ENCODE measurements at places on chromosomes 2 and 18.
A peak's percentile ranks its signal among the peaks of the same experiment; 100 is the strongest.

GRCh38 chr2:178367344-178367743 lies 83.6 kb downstream of the PRKRA start:
- DNase-seq: no peak

- DNase-seq: peak; percentile 84
Observed at GRCh38 chr2:233443511-233444183, 89.4 kb downstream of the DGKD start.

- DNase-seq: no peak
Observed at GRCh38 chr2:121336528-121337294, 51.7 kb upstream of the TFCP2L1 start.

- DNase-seq: no peak
Observed at GRCh38 chr2:172865422-172865821, 129.8 kb downstream of the RAPGEF4 start.

GRCh38 chr18:59200787-59201186 lies 19.2 kb upstream of the GRP start:
- DNase-seq: no peak

DNA sequence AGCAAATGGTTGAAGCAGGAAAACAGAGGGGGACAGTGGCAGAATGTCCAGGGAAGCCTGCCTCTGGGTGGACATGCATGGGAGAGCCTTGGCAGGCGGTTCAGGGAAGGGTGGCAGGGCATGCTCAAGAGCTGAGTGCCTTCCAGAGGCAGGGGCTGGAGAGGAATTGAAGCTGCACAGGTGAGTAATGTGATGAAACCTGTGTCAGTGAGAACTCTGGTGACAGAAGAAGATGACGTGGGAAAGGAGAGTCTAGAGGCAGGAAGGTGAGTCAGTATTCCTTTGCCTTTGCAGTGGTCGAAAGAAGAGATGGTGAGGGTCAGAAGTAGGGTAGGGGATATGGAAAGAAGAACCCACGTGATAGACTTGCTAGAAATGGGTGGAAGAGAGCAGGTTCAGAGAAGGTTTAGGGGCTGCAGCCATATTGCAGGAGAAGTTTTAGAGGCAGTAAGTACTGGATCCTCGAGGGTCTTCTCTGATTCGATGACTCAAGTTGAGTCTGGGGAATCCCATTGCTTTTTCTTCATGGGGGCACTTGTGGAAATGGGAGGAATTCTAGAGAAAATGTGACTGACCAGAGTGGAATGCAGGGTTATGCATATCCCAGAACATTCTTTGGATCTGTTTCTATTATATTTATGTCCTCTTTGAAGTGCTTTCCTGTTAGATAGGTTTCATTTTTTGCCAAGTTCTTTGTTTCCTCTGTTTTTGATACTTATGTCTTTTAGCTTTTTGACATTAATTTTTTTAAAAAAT lies 37.4 kb downstream of the TMEM87B start:
- no peak for DNase-seq

DNA sequence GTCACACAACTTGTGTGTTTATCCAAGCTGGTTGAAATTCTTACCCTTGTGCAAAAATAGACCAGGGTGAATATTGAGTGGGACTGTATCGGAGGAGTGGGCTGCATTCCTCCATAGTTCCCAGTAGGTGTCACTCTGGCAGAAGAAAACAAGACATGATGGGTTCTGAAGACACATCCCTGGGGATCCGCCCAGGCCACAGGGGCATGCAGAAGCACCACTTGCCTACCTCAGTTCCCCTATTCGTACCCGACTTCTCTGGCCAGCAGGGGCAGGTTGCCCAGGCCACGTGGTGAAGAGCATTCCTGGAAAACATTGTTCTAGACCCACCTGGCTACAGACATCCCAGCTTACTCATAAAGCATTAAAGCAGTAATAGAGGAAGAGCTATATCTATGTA lies 168.2 kb downstream of the FAM210A start:
- peak; percentile 77 for DNase-seq

GRCh38 chr18:4068552-4069158 lies 386.5 kb downstream of the DLGAP1 start:
- DNase-seq: peak; percentile 47

DNA sequence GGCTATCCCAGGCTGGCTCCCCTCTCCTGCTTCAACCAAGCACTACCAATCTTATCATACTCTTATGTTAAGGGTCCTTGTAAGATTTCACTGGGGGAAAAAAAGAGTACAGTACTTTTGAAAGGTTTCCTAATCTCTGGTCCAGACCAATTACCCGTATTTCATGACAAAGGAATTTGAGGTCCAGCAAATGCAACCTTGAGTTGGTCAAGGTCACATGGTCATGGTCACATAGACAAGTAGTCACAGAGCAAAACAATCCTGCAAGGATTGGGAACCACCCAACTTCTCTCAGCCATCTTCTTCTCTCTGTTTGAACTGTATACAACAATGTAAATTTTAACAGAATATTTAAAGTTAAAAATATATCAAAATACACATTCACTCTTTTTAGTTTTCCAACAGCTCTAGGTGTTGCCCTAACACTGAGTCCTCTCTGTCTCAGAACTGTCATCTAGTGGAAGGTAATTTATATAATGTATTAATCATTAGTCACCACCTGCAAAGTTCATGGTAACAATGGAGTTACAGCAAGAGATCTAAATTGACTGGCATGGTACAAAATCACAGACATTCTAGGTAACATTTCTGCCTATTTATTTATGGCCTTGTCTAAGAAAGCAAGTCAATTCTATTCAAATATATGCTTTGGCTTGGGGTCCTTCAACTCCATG lies 21.5 kb downstream of the DTNB start:
- DNase-seq: peak; percentile 9

GRCh38 chr2:885230-886071 lies 65.2 kb upstream of the SNTG2 start:
- no peak for DNase-seq

DNA sequence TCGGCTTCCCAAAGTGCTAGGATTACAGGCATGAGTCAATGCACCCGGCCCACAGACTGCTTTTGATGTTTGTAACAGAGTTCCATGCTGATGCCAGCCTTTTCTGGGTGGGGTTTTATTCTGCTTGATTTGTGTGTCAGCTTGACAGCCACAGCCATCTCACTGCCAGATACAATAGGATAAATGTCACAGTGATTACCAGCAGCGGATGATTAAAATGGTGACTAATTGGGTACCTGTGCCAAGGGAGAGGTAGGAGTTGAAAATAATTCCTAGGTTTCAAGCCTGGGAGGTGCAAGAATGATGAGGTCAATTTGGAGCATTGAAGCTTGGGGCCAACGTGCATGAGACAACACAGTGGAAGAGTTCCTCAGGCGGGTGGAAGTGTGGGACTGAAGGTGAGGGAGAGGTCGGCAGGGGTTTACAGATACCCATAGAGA lies 39.4 kb downstream of the SH2D6 start:
- no peak for DNase-seq

DNA sequence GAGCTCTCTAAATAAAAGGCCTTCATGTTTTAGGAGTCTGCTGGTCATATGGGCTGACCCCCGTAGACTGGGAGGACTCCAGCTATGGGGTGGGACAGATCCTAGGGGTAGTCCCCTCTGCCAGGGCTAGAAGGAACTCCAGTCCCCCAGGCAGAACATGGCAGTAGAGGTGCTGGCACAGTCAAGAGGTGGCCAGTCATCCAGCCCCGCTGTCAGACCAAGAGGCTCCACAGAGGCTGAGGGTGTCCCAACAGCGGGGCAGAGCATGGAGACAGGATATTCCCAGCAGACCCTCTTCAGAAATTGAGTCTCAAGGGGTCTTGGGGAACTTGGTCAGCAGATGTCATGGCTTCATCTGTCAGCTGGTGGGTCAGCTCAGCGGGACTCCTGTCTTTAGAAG lies 76.6 kb downstream of the LONRF2 start:
- DNase-seq: no peak

GRCh38 chr2:202140522-202141252 lies 67.6 kb downstream of the KIAA2012 start:
- DNase-seq: no peak

- peak; percentile 61 for DNase-seq
Observed at GRCh38 chr2:64634345-64635267, 19.1 kb downstream of the SERTAD2 start.

- DNase-seq: no peak
Observed at GRCh38 chr18:76388261-76388660, 106.8 kb downstream of the ZNF516 start.

DNA sequence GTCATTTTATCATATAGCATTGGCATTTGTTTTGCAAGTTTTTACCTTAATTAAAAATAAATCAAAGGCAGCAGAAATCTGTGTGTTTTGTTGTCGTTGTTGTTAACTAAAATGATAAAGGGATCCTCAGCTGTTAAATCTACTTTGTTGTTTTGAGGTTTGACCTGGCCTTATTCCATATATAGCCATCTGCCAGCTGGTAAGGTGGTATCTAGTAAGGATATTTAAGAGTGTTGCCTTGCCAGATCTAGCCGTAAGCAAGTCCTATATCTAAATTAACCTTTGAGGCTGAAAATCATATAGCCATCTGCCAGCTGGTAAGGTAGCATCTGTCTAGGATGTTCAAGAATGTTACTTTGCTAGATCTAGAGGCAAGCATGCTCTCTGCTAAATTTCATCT lies 56.6 kb downstream of the BMPR2 start:
- DNase-seq: no peak

- DNase-seq: peak; percentile 31
Observed at GRCh38 chr2:206083602-206084438, 2.2 kb downstream of the INO80D start.

DNA sequence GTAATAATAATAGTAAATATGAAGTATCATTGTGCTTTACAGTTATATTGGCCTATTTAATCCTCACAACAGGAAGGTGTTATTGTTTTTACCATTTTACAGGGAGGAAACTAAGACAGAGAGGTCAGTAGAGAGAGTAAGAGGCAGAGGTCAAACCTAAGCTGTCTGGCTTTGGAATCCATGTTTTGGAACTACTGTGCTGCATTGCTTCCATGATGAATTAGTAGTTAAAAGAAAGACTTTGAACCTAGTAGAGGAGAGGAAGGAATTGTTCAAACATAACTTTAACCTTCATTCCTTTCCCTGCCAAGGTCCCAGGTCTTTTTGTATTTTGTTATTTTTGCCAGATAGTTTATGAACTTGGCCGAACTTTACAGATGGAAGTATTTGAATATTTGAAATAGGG lies 80.9 kb downstream of the PHLPP1 start:
- DNase-seq: no peak

DNA sequence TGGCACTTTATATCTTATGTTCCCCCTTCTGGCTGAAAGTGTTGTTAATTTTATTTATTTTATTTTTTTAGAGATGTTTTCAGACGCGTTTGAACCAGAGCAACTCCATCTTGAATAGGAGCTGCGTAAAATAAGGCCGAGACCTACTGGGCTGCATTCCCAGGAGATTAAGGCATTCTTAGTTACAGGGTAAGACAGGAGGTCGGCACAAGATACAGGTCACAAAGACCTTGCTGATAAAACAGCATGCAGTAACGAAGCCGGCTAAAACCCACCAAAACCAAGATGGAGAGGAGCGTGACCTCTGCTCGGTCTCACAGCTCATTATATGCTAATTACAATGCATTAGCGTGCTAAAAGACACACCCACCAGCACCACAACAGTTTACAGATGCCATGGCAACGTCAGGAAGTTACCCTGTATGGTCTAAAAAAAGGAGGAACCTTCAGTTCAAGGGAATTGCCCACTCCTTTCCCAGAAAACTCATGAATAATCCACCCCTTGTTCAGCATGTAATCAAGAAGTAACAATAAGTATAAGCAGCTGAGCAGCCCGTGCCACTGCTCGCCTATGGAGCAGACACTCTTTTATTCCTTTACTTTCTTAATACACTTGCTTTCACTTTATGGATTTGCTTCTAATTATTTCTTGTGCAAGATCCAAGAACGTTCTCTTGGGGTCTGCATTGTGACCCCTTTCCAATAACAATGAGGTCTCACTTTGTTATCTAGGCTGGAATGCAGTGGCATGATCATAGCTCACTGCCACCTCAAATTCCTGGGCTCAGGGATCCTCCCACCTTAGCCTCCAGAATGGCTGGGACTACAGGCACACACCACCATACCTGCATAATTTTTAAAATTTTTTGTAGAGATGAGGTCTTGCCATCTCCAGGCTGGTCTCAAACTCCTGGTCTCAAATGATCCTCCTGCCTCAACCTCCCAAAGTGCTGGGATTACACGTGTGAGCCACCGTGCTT lies 55.9 kb downstream of the CACNB4 start:
- peak; percentile 83 for DNase-seq

DNA sequence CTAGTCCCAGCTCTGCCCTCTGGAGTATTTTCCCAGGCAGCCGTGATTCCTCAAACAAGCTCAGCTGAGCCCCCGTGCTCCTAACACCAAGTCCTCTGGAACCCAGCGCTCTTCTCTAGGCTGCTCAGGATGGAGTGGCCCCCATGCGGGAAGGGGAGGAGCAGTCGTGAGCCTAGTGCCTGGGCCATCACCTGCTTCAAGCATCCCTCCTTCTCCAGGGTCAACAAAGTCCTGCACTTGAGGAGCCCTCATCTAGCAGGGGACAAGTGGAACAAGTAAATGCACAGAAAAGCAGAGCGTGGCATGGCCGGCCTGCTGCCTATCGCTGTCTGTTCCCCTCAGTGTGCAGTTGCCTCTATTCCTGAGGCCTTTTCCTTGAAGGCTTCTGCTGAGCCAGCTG lies 168.6 kb downstream of the INHBB start:
- no peak for DNase-seq

DNA sequence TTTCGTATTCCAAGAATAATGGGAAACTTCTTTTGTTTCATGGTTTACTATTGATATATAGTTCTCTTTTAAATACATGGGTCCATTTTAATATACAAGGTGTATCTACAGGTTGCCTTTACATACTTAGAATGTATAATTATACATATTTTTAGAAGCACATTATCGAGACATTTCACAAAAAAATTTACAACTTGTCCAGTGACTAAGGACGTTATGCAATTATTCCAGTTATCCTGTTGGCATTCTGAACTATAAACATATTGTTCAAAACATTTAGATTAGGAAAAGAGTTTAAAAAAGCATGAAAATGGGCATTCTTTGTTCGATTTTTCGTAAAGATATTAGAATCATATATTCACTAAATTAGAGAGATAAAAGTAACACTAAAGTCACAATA lies 344.6 kb upstream of the TMEFF2 start:
- DNase-seq: no peak

GRCh38 chr18:6543330-6543908 lies 128.7 kb upstream of the L3MBTL4 start:
- DNase-seq: peak; percentile 13
